ENCODE measurements at places on chromosomes 2 and 18.

GRCh38 chr18:60549338-60549960, 176.9 kb upstream of the MC4R start:
- no peak for DNase-seq

DNA sequence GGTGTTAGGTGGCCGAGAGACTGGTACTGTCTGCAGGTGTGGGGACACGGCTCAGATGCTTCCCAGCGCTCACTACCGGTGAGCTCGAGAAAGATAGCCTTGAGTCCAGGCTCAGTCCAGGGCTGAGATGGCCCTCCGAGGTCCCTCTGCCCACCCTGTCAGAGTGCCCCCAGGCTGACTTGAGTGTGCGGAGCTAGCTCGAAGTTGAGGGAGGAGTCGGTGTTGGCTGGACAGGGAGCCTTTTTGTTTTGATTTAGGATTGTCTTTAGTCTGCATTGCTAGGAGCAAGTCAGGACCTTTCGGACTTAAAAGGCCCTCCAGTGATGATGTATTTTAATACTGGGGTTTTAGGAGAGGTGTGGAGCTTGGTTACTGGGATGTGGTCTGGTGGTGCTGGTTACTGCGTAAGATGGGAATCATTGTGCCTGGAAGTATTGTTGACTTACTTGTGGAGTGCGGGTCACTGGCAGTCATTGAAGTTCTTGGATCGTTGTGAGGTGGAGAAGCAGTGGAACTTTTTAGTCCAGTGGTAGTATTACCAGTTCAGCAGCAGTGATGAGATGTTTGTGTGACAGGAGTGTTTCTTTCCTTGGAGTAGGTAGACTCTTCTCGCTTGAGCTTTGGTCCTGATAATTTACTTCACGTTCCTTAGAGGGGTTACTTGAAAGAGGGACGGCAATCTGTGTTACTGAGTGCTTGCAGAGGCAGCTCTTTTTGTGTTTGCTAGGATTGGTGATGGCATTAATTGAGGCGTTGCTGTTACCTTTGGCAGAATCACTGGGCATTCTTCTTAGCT, 633 bp downstream of the KIAA1328 start:
- no peak for DNase-seq

- DNase-seq: no peak
These were observed 63.8 kb upstream of the RPL31 start for GRCh38 chr2:100938031-100939026.

DNA sequence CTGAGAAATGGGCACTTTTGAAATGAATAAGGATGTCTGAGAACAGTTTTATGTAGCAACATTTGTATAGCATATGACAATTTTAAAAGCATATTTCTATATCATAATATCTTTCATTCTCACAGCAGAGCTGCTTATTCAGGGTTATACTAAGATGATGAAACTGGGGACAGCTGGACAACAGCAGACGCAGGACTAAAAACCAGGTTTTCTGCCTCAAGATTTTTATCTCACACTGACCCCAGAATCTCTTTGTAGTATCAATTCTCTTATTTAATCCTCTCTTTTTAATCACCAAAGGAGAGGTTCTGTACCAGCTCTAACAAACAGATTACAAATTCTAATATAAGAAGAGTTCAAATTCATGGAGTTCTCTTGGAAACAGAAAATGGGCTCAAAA, 74.2 kb upstream of the TFCP2L1 start:
- DNase-seq: no peak

All from stimulated activated CD8-positive, alpha-beta memory T cell treated with anti-CD3 and anti-CD28 coated beads, Interleukin-4, amount 100 ng/mL, for 24 hours (primary cell).